ENCODE measurements at places on chromosomes 6 and 20.

GRCh38 chr20:58892141-58892931 is 39.8 kb downstream of the GNAS start:
- peak; percentile 70 for DNase-seq

GRCh38 chr6:37500294-37500608 is 558 bp upstream of the CCDC167 start:
- no peak for DNase-seq

DNA sequence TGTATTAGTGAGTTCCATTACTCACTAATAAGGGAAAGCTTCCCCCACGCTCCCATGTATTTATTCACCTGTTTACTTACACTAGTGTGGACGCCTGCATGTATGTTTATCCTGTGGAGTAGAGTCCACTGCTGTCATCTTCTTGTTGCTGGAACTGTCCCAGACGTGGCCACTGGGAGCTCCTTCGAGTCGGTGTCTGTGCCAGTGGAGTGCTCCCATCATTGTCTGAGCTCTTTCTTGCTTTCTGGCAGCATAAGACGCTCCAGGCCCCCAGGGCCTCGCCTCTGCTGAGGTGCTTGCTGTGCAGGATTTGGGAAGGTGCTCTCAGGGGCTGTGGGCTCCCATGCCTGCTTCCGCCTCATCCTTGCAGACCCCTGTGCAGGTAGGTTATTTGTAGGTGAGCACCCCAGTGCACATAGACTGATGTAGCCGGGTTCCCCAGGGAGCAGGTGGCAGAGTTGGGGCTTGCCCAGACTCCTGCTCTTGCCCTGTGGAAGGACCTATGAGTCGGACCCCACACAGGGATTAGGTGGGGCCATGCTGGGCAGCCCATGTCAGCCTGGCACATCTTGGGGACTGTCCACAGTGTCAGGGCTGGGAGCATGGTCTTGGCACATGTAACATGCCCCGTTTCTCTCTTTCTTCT is 16.6 kb downstream of the PHACTR3 start:
- no peak for DNase-seq

GRCh38 chr6:99138445-99138844 is 190.7 kb upstream of the FBXL4 start:
- DNase-seq = no peak

DNA sequence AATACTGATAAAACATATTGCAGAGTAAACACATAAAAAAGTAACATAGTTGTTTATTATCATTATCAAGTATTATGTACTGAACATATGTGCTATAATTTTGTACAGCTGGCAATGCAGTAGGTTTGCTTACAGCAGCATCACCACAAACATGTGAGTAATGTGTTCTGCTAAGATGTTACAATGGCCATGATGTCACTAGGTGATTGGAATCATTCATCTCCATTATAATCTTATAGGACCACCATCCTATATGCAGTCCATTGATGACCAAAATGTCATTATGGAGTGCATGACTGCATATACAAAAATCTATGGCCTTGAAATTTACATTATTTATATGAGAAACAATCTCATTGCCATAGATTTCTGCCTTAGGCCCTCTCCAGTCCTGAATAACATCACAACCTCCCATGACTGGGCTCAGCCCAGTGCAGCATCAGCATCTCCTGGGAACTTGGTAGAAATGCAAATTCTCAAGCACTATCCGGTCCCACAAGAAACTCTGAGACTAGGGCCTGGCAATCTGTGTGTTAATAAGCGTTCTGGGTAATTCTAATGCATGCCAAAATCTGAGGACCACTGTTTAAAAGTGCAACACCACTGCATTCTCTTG is 352.0 kb upstream of the MARCKS start:
- DNase-seq = no peak

DNA sequence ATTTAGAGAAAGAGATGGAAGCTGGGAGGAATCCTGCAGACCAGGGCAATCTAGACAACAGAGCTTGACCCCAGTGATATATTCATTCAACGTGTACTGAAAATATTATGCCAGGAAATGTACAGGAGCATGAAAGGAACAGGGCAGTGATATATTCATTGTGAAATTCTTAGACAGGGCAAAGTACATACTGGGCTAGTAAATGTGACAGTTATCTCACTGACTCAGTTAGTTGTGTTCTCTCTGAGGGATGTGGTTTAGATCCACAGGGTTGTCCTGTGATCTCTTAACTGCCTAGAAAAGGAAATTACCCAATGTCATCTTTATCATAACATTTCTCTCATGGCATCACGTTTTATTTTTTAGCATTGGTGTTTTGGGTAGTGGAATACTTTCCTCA is 891.3 kb downstream of the EYS start:
- DNase-seq = peak; percentile 73

DNA sequence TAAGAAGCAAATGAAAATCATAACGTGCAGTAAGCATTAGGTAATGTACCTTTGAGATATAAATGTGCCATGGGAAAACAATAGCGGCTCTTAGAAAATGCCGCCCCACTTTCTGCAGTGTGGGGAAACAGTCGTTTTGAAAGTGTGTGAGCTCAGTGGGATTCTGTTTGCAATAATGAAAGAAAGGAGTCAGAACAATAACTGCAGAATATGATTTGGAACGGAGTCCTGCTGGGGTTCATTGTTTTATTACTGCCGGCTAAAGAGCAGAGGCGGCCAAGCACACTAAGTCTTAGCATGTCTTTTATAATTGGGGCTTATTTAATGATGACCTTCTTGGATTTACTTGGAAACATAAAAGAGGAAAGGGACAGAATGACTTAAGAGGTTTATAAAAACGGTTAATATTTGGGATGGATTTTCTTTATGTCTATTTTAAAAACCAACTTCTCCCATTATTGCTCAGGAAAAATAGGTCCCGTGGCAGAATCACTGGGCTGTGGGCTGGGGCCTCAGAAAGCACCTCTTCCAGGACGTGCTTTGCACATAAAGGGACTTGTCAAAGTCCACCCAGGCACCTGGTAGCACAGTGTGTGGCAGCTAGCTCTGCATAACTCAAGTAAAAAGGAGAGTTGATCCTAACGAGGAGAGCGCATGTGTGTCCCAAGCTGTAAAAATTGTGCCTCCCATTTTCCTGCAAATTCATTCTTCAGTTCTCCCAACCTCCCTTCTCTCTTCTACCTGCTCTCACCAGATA is 44.0 kb upstream of the SLC22A16 start:
- no peak for DNase-seq

GRCh38 chr6:166097914-166098522 is 69.6 kb downstream of the TBXT start:
- no peak for DNase-seq

DNA sequence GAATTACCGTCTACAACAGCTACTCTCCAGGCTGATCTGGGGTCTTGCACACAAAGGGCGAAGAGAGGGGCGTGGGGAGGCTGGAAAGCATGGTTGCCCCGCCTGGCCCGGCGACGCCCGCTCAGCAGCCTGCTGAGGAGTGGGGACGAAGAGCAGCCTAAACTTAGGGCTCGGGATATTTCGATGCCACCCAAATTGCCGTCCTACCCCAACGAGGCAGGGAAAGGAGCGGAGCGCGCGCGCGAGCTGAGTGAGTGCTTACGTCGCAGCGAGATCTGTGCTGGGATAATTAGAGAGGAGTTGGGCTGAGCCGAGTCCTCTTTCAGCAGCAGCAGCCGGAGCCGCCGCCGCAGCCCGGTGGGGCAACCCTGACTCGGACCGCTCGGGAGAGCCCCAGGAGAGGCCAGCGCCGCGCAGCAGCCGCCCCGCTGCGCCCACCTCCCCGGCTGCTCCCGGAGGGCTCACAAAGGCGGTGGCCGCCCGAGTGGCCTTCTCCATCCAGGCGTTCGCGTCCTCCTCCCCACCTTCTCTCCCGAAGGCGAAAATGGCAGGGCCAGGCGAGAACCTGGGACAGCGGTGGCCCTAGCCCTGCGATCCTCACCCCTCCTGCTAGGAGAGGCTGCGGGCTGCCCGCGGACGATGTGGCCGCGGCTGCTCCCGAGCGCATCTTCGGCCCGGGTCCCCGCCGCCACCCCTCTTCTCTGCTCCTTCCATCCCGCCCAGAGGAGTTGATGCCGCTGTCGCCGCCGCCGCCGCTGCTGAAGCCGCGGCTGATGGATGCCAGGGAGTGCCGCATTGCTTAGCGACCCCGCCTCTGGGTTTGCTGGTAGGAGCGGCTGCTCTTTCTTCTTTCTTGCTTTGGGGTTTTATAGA is at the start of gene CLVS2:
Gene CLVS2, plus strand, starts transcription at position 315 of the 873 bp plus-strand sequence. CDS start 1,543 bp downstream, outside the sequence.
- no peak for DNase-seq

- DNase-seq = peak; percentile 15
Observed at GRCh38 chr20:29873946-29874345, 1383.5 kb upstream of the DEFB115 start.

- no peak for DNase-seq
Observed at GRCh38 chr20:31723069-31723318, 326 bp upstream of the BCL2L1 start.

- DNase-seq = no peak
Observed at GRCh38 chr6:114007516-114007915, 36.6 kb upstream of the HDAC2 start.

DNA sequence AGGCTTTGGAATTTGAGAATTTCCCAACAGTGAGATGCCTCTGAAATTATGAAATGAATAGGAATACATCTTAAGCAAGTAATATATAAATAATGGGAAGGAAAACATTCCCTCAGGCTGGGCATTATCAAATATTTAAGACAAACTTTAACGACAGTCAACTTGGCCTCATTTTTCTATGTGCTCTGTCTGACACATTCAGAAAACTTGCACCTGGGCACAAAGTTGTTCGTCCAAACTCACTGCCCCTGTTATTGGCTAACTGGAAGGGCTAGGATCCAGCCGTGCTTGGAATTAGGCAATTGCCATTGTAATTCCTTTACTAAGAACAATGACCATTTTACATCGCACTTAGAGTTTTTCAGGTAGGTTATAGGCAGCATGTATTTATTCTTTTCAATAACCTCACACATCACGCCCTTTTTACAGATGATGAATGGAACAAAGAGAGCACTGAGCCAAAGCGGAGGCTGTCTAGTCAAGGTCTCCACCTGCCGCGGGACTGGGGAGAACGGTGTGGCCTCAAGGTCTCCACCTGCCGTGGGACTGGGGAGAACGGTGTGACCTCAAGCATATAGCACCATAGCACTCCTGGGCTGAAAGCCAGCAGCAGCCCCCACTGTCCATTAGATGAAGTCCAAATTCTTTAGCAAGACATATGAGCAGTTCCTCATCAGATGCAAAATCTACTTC is 40.7 kb upstream of the FOXQ1 start:
- DNase-seq = no peak

- no peak for DNase-seq
Observed at GRCh38 chr6:149924933-149925252, 2.0 kb upstream of the RAET1G start.

GRCh38 chr6:152532556-152533422 is 104.4 kb downstream of the SYNE1 start:
- DNase-seq = no peak

DNA sequence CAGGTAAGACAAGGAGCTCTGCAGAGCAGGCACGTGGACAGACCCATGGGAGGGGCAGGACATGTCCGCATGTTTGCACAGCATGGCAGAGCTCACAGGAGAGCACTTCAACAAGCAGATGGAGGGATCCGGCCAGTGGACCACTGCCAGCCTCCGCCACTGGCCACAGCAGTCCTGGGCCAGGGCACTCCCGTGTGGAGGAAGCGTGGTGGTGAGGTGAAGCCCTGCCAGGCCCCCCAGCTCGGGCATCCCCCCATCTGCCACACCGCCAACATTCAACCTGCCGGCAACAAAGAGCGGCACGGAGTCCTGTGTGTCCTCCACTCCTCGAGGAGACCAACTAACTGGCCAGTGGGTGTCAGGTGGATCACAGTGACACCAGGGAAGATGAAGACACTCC is 104.3 kb upstream of the AGPAT4 start:
- DNase-seq = no peak

DNA sequence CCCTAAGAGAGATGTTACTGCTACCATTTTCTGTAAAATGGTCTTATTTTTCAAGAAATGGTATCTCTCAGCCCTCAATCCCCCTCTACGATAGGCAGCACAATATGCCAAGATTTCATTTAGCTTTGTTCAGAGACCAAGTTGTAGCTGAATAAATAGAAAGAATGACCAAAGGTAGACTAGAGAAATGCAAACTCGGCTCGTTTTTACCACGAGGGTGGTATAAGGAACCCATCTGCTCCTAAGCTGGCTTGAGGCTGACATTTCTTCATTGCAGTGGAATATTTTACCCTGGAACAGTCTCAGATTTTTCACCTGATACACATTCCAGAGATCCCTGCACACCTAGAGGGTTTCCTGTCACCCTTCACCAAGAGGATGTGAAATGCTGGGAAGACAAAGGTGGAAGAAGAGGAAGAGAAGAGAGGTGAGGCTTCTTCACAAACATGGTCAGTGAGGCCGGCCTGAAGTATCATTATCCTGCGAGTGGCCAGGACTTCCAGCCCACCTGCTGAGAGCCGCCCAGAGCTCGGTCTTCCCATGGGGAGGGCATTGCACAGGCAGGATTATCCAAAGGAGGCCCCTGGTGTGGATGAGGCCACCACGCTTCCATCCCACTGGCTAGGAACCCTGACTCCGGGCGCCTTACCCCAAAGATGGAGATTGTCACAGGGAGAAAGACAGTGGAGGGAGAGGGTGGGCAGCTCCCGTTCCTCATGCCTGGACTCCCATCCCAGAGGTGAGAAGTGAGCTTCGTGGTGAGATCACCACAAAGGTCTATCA is 57.1 kb upstream of the AFDN start:
- DNase-seq = no peak

DNA sequence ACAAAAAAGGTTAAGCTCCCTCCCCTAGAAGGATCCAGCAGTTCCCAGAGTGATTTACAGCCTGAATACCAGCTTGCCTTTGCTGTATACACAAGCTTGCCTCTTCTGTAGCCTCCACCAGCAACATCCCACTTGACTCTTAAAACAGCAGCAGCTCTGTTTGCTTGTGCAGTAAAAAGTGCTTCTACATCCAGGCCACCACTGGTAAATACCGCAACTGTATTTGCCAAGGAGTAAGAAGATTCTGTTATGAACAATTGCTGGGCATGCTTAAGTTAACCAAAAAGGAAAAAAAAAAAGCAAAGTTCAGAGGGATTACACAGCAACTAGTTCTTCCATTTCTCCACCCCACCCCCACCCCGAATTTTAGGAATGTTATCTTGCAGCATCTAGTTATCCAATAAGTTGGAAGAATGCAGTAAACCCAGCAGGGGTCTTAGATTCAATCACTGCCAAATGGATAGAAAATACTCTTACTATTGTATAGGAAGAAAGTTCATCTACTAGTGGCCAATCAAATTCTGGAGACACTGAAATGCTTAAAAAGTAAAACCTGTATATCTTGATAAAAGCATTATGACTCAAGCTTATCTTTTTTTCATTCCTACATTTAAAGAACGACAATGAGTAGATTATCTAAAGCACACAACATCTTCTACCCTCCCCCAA is 4.8 kb downstream of the SALL4 start:
- DNase-seq = no peak

DNA sequence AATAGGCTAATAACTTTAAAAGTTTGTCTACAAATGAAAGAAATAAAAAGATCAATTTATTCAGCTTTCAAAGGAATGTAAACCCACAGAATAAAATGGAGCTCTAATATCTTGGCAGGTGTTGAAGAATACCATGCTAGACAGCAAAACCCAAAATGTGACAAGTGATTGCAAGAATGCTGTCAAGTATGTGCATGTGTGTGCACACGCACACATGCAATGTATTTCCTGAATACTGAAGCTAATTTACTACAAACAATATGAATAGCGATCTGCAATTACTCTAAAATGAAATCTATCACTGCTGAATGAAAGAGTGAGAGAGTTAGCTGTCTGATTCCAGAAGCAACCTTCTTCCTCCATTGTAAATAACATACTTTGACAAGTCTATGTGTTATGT is 179.2 kb upstream of the HSF2 start:
- DNase-seq = no peak

GRCh38 chr6:132052096-132052495 is 100.9 kb upstream of the CCN2 start:
- DNase-seq = no peak

GRCh38 chr6:107235511-107235910 is 120.2 kb upstream of the BEND3 start:
- no peak for DNase-seq
